ENCODE measurements at places on chromosomes 16 and 17. TPM values are rescaled to one million over a fixed set of nuclear protein-coding genes. Genes with fewer than 3 reads are reported as not detected.

The GAST gene
- not detected for total RNA-seq

The GCGR gene
- total RNA-seq: not detected

The KRT12 gene
- not detected for total RNA-seq

The TMEM238L gene
- total RNA-seq: not detected

The MEFV gene
- under 0.01 TPM for total RNA-seq

The ZP2 gene
- total RNA-seq: not detected

The ADGRG1 gene
- total RNA-seq: 29.7 TPM

The ADAMTS18 gene
- not detected for total RNA-seq

The KRTAP1-5 gene
- total RNA-seq: not detected

The HOXB1 gene
- total RNA-seq: not detected

The KCNG4 gene
- not detected for total RNA-seq

The SEC14L5 gene
- 0.34 TPM for total RNA-seq

The GPRC5B gene
- 0.57 TPM for total RNA-seq

The C17orf50 gene
- total RNA-seq: not detected

The ACSM5 gene
- total RNA-seq: not detected

The CCT6B gene
- 1.0 TPM for total RNA-seq

The CCDC154 gene
- 0.57 TPM for total RNA-seq

The TPSB2 gene
- not detected for total RNA-seq

The EVI2B gene
- under 0.01 TPM for total RNA-seq

The TK1 gene
- 1.4 TPM for total RNA-seq

The SEPTIN1 gene
- 0.07 TPM for total RNA-seq

The KRTAP4-7 gene
- total RNA-seq: not detected

The ATP2C2 gene
- total RNA-seq: 26.7 TPM

The TAT gene
- total RNA-seq: 0.07 TPM

The CDRT15L2 gene
- not detected for total RNA-seq

The SULT1A2 gene
- total RNA-seq: not detected

The PYCARD gene
- total RNA-seq: 92.7 TPM

The KRTAP9-8 gene
- not detected for total RNA-seq

The FBF1 gene
- 11.3 TPM for total RNA-seq

The RHBDL3 gene
- not detected for total RNA-seq

The GPR179 gene
- 0.14 TPM for total RNA-seq

The CIITA gene
- 0.64 TPM for total RNA-seq

The RNF222 gene
- total RNA-seq: 1.4 TPM

The SLC38A8 gene
- 0.34 TPM for total RNA-seq

The ZSWIM7 gene
- 22.1 TPM for total RNA-seq

The FAM171A2 gene
- total RNA-seq: 1.4 TPM

The KRTAP2-3 gene
- total RNA-seq: 0.93 TPM

The ST6GALNAC2 gene
- total RNA-seq: 114 TPM

The OR4D1 gene
- not detected for total RNA-seq

The NTN1 gene
- total RNA-seq: under 0.01 TPM

The CCL14 gene
- total RNA-seq: not detected

The LRRC36 gene
- total RNA-seq: not detected

The SOST gene
- not detected for total RNA-seq

The HSDL1 gene
- 25.7 TPM for total RNA-seq

The FOXC2 gene
- 0.78 TPM for total RNA-seq
